ENCODE measurements at places on chromosomes 16 and 17.

- no peak for DNase-seq
These were observed 599 bp downstream of the TOP3A start for GRCh38 chr17:18314059-18314730.

DNA sequence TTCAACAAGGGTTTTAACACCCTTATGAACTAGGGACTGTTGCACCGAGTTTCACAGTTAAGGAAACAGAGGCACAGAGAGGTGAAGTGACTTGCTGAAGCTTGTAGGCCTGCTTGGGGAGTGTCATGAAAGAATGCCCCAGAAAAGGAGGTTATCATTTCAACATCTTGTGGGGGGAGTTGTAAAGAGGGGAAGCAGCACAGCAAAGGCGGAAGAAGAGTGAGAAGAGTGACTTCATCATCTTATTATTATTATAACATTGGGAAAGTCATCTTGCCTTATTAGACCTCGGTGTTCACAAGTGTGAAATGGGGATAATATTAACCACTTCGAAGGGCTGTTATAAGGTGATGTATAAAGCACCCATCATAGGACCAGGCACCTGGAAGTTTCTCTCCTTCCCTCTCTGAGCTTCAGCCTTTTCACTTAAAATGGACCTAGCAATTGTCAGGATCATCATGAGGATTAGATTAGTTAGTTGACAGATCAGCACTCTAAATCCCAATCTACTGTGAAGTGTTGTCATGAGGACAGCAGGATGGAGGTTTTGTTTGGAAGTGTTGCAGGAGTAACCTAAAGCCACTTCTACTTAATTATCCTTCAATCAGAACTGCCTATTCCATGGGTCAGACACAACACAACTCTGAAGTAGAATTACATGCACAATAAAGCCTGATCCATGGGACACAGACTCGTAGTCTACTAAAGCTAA, 2.3 kb downstream of the CCL4 start:
- no peak for DNase-seq

GRCh38 chr17:8016632-8017424, 14.4 kb downstream of the GUCY2D start:
- peak; percentile 51 for DNase-seq

DNA sequence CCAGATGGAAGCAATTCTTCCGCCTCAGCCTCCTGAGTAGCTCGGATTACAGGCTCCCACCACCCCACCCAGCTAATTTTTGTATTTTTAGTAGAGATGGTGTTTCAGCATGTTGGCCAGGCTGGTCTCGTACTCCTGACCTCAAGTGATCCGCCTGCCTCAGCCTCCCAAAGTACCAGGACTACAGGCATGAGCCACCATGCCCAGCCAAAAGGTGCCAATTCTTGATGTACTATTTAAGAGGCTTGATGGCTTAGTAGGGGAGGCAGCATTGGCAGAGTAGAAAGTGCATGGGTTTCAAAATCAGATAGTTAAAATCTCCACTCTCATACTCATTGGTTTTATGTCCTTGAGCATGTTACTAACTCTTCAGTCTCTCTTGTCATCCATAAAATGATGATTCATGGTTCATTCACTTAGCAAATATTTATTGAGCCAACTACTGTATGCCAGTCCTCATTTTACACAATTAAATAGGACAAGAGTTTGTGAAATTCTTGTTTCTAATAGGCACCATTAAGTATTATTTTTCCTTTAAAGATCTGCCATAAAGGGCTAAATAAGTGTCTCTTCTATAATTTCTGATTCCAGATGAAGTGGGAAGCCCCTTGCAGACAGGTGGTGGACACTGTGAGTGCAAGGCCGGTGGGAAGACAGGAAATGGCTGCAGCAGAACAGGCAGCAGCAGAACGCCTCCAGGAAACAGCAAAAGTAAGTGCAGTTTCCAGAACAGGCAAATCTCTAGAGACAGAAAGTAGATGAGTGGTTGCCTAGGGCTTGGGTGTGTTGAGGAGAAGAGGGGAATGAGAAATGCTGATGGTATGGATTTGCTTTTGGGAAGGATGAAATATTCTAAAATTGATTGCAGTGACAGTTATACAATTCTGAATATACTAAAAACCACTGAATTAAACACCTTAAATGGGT, 8.2 kb upstream of the RPL27 start:
- no peak for DNase-seq

DNA sequence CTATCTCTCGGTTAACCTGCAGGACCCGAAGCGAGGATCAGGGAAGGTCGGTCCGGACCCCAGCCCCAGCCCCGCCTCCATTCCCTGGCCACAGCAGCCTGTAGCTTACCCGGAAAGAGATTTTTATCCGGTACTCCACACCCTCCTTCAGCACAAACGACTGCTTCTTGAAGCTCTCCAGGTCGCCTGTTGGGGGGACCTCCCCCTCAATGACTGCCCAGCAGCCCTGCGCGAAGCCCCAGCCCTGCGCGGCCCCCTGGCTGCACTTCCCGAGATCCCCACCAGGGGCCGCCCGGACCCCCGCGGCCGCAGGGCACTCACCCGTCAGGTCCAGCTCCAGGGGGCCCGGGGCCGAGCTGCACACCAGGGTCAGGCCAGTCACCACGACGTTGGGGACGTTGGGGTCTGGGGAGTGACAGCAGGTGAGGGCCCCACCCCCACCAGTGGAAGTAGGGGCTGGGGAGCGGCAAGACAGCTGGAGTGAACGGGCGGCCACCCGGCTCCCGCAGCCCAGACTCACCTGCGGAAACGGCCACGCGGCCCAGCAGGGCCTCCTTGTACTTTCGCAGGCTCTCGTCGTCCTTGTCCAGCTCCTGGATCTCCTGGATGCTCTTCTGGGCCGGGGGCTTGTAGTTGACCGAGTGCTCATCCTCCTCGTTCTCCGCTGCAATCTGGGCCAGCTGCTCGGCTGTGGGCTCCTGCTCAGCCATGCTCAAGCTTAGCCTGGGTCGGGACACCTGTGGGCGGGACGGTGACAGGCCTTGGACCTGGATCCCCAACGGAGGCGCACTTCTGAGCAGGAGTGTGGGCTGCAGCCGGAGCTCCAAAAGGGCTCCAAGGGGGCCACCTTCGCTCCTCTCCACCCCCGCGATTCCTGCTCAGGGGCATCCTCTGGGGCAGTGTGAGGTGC, 1.7 kb downstream of the ARHGDIA start:
- DNase-seq, result peak; percentile 91

GRCh38 chr17:66849851-66850580, 15.1 kb downstream of the CACNG5 start:
- DNase-seq, result peak; percentile 15

DNA sequence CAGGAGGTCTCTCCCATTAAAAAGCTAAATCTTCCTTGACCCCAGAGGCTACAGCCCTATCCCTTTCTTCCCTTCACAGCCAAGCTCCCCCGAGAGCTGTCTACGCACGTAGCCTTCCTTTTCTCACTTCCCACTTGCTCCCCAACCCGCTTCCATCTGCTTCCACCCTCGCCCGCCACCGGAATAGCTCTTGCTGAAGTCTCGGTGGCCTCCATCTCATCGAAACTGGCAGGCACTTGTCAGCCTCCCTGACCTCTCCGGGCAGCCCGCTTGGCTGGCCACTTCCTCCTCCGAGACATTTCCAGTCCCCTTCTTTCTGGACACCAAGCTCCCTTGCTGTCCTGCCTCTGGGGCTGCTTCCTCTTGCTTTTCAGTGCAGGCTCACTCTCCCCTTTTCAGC, 10.7 kb upstream of the EPOP start:
- no peak for DNase-seq

- no peak for DNase-seq
These were observed 196.4 kb upstream of the WSCD1 start for GRCh38 chr17:5873781-5874180.

GRCh38 chr16:88613-89012, 10.6 kb downstream of the MPG start:
- DNase-seq, result no peak

DNA sequence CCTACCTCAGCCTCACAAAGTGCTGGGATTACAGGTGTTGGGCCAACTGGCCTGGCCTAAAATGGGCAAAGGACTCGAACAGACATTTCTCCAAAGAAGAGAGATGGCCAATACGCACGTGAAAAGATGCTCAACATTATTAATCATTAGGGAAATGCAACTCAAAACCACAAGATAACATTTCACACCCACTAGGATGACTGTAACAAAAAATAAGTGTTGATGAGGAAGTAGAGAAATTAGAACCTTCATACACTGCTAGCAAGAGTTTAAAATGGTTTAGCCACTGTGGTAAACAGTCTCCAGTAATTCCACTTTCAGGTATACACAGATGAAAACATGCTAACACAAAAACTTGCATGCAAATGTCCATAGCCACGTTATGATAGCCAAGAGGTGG, 5.7 kb downstream of the TMED6 start:
- DNase-seq, result no peak

DNA sequence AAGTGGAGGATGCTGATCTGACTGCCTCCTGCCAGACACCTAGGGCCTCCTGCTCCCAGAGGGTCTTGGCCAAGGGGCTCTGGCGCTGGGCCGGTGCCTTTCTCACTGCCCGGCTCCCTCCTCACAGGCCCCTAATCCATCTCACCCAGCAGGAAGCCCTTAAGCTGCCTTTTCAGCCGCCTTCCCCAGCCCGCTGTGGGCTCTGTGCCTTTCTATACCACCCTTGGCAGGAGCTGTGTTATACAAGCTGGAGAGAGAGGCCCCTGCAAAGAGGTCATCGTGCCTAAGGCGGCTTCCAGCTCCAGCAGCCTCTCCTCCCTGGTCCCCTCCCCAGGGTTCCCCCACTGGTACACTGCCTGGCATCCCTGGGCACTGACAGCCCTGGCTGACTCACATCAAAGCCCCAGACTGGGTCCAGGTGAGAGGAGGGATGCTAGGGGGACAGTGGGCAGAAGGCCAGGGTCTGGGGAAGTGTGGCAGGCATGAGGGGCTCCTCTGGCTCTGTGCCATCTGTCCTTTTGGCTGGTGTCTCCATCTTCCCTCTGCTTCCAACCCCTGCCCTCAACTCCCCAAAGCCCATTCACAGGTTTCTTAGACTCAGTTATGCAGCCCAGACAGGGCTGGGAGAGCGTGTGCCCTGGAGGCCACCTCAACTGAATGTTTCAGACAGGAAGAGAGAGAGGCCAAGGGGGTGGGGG, 15.3 kb upstream of the FZD2 start:
- DNase-seq, result no peak

DNA sequence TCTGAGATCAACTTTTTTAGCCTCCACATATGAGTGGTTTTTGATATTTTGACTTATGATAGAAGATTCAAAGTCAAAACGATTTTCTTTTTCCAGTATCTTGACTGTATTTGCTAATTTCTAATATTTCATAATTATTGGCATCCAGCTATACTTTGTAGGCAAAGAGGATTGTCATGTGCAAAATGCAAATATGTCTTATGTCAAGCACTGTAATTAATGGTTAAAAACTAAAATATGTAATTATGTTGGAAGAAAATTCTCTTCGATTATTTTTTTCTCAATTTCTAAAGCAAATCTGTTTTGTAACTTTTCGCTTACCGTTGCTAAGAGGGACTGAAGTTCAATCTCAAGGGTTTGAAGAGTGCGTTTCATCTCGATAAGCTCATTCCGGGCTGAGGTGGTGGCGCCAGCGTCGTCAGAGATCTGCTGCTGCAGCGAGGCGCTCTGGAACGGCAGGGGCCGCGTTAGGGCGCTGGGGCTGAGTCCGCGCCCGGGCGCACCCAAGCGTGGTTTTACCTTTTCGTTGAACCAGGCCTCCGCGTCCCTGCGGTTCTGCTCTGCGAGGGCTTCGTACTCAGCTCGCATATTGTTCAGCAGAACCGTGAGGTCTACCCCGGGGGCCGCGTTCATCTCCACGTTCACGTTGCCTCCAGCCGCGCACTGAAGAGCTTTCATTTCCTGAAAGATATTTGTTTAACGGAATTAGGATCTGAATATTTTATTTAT, 3.0 kb downstream of the KRT27 start:
- no peak for DNase-seq

- DNase-seq, result no peak
These were observed 4.6 kb upstream of the NPRL3 start for GRCh38 chr16:143047-143446.

- DNase-seq, result no peak
These were observed 262.1 kb upstream of the CA10 start for GRCh38 chr17:52420555-52421078.

GRCh38 chr17:65987988-65988387, 203.9 kb downstream of the CEP112 start:
- peak; percentile 47 for DNase-seq

DNA sequence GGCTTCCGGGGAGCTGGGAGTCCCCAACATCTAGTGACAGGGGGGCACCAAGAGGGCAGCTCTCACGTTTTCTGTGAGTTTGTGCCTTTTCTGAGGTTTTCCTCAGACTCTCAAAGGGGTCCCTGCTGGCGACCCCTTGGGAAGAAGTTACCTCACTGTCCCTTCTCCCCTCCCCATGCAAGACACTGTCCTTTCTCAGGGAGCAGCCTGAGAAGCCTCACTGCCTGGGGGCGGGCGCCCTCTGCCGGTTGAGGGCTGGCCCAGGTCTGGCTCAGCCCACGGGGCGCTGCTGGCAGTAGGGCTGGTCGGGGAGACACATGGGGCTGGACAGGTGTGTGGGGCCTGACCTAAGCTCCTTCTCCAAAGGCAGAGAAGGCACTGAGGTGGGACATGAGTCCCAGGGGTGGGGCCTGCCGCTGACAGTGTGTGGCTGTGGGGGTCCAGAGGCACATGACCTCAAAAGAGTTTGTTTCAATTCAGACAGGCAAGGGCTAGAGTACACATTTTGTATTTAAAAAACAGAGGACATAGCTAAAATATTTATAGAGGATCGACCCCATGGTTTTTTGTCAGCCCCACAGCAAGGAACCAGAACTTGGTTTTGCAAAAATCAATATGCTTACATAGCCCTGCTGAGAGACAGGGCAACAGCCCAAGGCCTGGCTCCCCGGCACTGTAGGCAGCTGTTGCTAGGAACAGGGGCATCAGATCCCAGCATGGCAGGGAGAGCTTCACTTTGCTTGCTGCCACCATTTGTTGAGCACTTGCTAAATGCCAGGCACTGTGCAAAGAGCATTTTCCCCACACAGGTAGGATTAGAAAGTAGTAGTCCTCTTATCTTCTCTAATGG, 18.5 kb upstream of the ALDH3A1 start:
- DNase-seq, result peak; percentile 81

- no peak for DNase-seq
These were observed 16.2 kb downstream of the SOCS3 start for GRCh38 chr17:78343543-78344201.

DNA sequence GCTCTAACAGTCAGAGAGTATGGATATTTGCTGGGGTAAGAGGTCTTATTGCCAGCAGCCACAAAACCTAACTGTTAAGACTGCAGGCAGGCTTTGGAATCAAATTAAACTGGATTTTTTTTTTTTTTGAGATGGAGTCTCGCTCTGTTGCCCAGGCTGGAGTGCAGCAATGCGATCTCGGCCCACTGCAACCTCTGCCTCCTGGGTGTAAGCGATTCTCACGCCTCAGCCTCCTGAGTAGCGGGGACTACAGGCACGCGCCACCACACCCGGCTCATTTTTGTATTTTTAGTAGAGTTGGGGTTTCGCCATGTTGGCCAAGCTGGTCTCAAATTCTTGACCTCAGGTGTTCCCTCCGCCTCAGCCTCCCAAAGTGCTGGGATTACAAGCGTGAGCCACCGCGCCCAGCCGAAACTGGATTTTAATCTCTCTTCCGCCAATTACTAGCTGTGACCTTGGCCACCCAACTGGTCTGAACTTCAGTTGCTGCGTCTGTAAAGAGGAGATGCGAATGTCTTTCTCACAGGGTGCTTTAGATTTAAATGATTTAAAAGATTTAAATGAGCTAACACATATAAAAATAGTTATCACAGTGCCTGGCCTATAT, 842 bp downstream of the MRPL10 start:
- no peak for DNase-seq
